ENCODE measurements at places on chromosomes 6 and 20.
A peak's percentile ranks its signal among the peaks of the same experiment; 100 is the strongest.

DNA sequence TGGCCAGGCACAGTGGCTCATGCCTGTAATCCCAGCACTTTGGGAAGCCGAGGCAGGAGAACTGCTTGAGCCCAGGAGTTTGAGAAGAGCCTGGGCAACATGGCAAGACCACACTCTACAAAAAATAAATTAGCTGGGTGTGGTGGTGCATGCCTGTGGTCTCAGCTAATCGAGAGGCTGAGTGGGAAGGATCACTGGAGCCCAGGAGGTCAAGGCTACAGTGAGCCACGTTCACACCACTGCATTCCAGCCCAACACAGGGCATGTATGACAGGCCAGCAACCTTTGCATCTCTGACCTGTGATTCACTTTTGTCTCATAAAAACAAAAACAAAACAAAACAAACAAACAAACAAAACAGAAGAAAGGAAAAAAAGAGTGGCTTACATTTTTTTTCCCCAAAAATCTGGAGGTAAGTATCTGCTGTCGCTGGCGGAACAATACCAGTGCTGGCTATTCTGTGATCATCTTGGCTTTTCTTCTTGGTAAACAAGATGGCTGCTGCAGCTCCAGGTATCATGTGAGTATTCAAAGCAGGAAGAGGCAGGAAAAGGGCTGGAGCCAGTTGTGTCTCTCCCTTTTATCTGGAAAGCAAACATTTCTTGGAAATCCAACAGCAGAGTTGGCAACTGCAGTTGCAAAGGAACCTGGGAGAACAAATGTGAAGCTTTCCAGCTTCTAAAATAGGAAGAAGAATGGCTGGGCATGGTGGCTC, 40.4 kb upstream of the ZMYND8 start:
- DNase-seq = no peak

GRCh38 chr6:7314414-7314813, 1.4 kb upstream of the SSR1 start:
- DNase-seq = no peak

DNA sequence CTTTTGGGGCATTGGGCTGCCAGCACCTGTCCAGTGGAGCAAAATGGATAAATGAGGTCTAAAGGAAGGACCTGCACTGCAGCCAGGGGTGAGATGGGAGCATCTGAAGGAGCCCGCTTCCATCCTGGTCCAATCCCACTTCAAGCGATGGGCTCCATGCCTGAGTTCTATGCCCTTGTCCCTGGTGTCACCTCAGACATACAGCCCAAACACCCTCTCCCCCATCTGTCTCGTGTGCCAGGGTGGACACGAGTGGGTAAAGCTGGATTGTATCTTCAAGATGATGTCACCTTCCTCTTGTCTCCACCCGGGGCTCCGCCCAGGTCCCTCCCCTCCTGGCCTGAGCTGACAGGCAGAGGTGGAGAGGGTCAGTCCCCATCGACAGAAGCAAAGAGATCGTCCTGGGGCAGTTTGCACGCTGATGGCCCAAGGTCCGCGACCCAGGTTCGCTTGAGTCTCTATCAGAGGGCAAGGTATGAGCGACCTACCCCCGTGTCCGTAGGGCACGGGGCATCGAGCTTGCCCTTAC, 544 bp downstream of the SMIM29 start:
- peak; percentile 42 for DNase-seq

DNA sequence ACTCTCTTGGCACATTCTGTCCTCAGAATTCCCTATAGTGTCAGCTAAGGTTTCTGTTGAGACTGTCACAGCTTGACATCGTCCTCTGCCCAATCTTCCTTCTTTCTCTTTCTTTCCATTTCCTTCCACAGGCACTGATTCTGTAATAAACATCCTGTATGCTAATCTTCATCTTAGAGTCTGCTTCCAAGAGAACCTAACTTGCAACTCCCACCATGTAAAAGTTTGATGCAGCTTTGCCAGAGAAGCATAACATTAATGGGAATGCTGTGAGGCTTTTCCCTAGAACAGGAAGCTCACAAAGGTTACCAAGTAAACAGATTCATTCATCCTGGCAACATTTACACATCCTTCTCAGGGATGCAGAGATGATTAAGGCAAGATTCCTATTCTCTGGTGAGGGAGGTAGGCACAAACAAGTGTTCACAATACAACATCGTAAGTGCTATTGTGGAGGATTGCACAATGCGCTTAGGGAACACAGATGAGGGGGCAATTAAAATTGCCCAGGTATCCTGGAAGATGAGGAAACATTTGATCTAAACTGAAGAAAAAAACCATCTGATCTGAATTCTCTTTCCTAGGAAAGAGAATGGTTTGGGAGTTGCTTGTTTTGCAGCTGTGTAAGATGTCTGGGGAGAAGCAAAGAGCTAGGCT, 74.7 kb downstream of the GRM1 start:
- DNase-seq = no peak

- no peak for DNase-seq
Measured at GRCh38 chr6:43740321-43740960, 29.6 kb upstream of the VEGFA start.

- DNase-seq = no peak
Measured at GRCh38 chr6:18792866-18793265, 405.7 kb downstream of the RNF144B start.

DNA sequence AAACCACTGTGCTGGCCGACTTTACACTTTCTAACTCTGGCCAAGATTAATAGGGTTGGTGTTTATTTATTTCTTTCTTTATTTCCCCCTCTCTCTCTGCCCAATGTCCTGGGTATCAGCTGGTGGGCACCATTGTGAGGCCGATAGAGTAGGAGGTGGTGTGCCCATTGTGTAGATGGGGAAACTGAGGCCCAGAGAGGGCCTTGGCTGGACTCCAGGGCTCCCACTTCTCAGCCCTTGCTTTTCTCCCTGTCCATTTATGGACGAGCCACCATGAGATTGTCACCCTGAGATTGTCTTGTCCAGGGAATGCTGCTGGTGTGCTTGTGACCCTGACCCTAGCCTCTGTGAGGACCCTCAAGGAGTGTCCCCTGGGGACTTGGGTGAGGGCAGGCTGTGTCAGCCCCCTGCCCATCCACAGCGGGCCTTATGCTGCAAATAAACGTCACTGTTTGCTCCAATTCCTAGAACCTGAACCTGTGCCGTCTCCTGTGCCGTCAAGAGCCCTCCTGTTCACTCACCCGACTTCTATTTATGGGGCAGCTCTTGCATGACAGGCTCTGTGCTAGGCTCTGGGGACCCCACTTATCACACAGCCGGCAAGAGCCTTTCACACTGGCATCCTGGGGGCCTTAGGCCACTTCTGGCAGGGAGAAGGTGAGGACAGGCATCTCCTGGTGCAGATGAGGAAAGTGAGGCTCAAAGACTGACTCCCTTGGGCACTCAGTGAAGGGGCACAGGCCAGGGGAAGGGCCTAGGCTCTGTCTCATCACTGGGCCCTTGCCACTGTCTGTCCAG, 24.8 kb downstream of the SUN5 start:
- no peak for DNase-seq

- DNase-seq = no peak
Measured at GRCh38 chr6:34350934-34351217, 41.6 kb downstream of the NUDT3 start.

GRCh38 chr20:10306440-10307358, 88.1 kb downstream of the SNAP25 start:
- DNase-seq = peak; percentile 42

DNA sequence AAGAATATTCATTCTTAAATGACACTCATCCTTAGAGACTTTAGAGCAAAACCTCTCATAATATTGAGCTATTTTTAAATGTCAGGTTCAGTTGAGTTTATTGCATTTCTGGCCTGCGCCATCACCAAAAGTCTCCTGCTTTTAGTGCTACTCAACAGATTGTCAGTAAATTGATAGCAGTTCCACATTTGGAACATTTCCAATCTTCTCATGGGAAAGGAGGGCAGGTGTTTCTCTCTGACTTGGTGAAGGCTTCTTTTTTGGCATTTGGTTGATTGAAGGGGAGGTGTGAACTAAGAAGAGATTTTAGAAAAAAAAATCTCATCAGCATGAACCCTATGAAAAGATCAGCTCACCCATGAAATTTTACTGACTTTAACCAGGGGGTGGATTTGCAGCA, 125.9 kb upstream of the INSM1 start:
- no peak for DNase-seq

DNA sequence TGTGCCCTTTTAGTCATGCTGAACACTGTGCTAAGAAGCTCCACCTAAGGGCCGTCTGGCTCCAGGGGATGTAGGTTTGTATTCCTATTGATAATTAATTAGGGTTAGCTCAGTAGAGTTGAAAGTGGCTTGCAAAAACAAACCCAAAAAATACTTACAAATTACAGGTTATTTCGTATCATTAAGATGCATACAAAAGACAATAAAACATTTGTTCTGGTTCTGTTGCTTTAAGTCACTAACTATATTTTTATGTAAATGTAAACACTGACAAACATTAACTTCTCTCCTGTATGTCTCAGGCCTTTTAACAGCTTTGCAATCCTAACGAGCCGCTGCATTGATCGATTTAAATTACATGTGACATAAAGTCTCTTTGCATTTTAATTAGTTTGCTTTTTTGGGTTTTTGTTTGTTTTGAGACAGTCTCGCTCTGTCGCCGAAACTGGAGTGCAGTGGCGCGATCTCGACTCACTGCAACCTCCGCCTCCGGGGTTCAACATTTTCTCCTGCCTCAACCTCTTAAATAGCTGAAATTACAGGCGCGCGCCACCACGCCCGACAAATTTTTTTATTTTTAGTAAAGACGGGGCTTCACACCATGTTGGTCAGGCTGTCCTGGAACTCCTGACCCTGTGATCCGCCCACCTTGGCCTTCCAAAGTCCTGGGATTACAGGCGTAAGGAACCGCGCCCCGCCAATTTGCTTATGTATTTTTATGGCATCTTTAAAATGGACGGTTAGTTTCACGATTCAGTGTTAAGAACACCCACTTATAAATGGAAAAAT, 110.9 kb downstream of the HFE start:
- no peak for DNase-seq

- DNase-seq = no peak
Measured at GRCh38 chr20:22744341-22745193, 160.2 kb upstream of the FOXA2 start.

GRCh38 chr6:10658910-10659698, 35.3 kb downstream of the C6orf52 start:
- DNase-seq = no peak

GRCh38 chr6:31087494-31088089, 24.8 kb downstream of the C6orf15 start:
- DNase-seq = peak; percentile 78

DNA sequence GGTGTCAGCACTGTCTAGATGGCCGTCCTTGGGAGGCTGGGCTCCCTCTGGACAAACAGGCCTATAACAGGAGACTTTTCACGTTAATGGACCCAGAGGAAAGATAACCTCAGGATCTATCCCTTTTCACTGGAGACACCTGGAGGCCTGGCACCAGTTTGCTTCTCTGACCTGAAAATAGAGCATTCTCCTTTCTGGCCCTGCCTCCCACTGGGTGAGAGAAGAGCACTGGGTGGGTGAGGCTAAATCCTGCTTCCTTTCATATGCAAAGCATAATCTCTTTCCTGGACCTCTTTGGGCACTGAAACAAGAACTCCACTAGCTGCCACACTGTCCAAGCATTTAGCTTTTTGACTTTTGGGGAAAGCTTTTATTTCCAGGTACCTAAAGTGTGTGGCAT, 78.3 kb downstream of the FOXO3 start:
- DNase-seq = no peak

DNA sequence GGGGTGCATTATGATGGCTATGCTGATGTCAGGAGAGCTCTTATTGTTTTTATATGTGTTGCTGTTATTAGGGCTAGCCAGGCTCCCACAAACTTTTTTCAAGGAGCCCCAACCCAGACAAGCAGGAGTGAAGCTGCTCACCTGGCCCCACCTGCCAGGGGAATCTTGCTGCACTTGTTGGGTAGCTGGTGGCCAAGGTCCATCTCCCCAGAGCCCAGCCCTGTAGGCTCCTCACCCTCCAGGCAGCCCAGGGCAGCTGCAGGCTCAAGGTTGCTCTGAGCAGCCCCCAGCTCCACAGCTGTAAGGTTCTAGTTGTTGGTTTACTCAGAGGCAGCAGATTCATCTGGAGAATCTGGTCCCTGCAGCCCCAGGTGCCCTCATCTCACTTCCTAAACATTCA, 46.8 kb upstream of the SIRPA start:
- DNase-seq = no peak

DNA sequence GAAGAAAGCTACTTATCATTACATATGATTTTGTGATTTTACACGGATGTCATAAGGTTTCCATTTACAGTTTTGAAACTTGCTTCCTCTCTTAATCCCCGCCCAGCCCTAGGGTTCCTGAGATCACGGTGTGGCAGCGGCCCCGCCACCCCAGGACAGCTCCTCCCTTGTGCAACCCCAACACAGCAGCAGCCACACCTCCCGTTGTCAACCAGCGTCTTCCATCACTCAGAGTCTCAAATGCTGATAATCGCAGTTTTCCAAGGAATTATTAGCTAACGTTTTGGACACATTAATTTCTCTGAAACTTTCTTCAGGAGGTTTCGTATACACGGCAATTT, 204.8 kb downstream of the THBS2 start:
- no peak for DNase-seq

GRCh38 chr20:60358101-60358500, 399.9 kb downstream of the CDH26 start:
- no peak for DNase-seq

DNA sequence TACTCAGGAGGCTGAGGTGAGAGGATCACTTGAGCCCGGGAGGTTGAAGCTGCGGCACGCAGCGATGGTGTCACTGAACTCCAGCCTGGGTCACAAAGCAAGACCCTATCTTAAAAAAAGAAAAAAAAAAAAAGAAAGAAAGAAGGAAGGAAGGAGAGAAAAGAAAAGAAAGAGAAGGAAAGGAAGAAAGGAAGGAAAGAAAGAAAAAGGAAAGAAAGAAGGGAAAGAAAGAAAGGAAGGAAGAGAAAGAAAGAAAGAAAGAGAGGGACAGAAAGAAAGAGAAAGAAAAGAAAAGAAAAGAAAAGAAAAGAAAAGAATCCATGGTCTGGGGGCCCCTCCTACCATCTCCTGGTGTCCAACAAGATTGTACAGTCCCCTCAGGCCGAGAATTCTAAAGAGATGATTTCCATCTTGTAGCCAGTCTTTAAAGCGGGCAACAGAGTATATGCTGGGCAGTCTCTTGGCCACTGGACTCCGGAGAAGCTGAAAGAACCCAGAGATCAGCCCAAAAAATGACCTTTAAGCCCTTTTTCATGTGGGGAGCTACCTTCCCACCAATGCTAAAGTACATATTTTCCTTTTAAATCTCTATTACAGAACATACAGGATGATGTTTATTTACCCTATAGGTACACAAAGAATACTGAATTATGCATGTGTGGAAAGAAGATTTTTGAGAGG, 23.7 kb upstream of the RBL1 start:
- no peak for DNase-seq

DNA sequence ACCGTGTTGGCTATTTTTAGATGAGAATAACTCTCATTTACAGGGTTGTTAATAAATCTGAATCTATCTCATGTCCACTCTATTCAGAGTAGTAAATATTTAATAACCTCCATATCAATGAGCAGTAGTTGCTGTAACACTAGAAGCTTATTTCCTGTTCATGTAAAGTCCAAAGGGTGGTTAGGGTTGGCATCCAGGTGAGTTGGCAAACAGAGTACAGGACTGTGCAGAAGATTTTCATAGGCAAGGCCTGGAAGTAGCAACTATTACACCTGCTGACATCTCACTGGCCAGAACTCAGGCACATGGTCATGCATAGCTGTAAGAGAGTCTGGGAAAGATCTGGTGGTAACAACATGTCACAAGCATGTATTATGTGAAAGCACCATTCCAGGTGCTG, 147.5 kb downstream of the PHF3 start:
- DNase-seq = no peak

- no peak for DNase-seq
Measured at GRCh38 chr6:161727083-161727833, 453.4 kb upstream of the AGPAT4 start.
